ENCODE measurements at places on chromosomes 11 and 22. TPM values are rescaled to one million over a fixed set of nuclear protein-coding genes. Genes with fewer than 3 reads are reported as not detected.

KRTAP5-11 gene
- not detected for total RNA-seq

SLC5A1 gene
- total RNA-seq, result not detected

C1QTNF5 gene
- total RNA-seq, result 2.2 TPM

IGSF9B gene
- total RNA-seq, result 52.7 TPM

EMID1 gene
- 6.0 TPM for total RNA-seq

MYBPC3 gene
- total RNA-seq, result 0.07 TPM

MS4A6A gene
- 0.16 TPM for total RNA-seq

SLC6A5 gene
- total RNA-seq, result not detected

All from WTC11 (cell line).